ENCODE measurements at places on chromosomes 1 and 21.

GRCh38 chr1:201614262-201615015 is 75.5 kb downstream of the NAV1 start:
- DNase-seq = no peak

- DNase-seq = no peak
These were observed 40.4 kb upstream of the TMEM61 start for GRCh38 chr1:54940042-54940441.

- no peak for DNase-seq
These were observed 3.1 kb upstream of the SH2D5 start for GRCh38 chr1:20735581-20736111.

DNA sequence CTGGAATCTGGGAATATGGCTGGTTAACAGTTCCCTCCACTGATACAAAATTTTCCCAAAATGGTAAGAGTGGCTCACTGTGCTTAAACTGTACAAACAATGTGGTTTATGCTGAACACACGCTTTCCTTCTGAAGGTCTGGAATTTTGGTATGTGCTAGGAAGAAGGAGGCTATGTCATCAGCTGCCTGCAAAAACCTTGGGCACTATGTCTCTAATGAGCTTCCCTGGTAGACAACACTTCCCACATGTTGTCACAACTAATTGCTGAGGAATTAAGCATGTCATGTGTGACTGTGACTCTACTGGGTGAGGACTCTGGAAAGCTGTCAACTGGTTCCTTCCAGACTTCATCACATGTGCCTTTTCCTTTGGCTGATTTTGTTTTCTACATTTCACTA is 29.2 kb downstream of the IPP start:
- no peak for DNase-seq

DNA sequence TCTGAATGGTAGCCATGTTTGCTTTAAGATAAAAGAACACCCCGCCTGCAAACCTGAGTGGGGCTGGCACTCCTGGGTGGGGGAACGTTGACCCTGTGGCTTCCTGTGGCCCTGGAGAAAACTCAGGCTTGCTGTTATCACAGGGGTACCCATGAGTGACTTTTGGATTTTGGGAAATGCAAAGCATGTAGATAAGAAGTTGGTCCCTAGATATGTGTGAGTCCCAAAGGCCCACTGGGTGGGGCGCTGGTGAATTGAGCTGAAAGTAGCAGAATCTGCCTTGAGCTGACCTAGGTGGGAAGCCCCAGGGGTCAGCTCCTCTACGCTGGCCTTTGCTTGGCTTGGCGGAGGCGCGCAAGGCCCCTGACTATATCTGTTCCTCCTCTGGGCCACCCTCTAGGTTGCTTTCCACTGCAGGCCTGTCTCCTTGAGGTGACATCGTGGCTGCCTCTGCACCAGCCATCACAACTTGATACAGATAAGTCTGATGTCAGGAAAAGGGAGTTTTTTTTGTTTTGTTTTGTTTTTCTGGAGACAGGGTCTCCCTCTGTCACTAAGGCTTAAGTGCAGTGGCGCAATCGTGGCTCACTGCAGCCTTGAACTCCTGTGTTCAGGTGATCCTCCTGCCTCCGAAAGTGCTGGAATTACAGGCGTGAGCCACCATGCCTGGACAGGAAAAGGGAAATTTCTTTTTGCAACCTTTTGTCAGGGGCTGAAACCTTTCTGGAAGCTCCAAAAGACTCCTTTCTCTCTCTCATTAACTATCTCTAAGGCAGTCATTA is 72.2 kb downstream of the AGPAT3 start:
- DNase-seq = no peak

DNA sequence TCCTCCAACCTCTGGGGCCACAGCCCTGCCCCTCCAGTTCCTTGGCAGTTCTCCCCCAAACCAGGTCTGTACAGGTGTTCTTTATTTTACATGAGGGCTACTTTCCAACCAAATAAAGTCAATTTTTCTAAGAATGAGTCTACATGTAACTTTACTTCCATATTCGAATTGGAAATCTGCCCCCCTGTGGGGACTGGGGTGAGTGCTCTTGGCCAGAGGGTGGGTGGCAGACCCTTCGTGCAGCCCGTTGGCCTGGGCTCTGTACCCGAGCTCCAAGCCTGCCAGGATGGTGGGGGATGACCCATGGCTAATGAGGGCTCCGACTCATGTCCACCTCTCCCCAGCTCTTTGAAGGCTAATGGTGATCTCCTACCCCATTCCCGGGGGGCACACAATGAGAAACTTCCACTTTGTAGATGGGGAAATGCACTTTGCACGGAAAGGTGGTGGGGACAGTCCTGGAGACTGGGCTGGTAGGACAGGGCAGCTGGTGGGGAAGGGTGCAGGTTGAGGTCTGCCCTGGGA is 589 bp upstream of the CATSPER4 start:
- no peak for DNase-seq

Measured in CD4-positive, alpha-beta T cell treated with Interleukin-6 at 100 ng/mL for 8 hours (primary cell).